Esophagus mucosa (tissue), 1 donor: ENCODE measurements at places on chromosomes 11 and 22. TPM values are rescaled to one million over a fixed set of nuclear protein-coding genes. Genes with fewer than 3 reads are reported as not detected.
A peak's percentile ranks its signal among the peaks of the same experiment; 100 is the strongest.

DNA sequence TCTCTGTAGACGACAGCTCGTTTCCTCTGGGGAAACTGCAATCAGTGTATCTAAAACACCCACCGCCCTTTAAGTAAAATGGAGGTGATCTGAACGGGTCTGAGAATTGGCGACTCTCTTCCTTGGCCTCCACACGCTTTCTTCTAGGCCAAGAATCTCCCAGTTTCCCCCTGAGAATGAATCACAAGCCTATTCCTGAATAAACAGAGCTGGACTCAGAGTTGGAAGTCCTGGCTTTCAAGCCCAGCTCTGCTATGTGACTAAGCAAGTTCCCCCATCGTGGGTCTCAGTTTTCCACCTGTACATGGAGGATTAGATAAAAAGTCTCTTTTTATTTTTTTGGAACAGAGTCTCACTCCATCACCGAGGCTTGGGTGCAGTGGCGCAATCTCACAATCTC is 200.4 kb downstream of the MN1 start:
- ATAC-seq, result no peak

DNA sequence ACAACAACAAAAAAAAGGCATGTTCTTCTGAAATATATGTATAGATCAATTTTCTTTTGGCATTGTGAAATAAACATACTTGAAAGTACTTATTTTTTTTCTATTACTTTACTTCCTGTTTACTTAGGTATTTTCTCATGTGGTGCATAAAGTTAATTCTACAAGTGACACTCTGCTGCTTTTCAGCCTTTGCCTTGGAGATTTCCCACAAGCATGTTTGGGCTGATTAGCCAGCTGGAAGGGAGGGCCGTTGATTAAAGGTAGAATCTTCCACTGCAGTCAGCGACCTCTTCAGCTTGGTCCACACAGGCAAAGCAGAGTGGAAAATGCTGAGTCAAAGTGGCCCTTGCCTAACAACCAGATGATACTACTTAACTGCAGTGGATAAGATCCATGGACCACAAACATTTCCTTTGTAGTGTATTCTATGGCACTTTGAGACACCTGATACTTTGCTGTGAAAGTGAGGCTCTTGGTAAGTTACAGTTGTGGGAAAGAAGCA is 176.0 kb downstream of the ARHGAP42 start:
- no peak for ATAC-seq

GRCh38 chr11:83717537-83717936 is 431.4 kb upstream of the CCDC90B start:
- ATAC-seq, result no peak

- no peak for ATAC-seq
Measured at GRCh38 chr11:1485504-1485885, 1.1 kb downstream of the MOB2 start.

Gene HEPHL1
- 13.0 TPM for total RNA-seq

DNA sequence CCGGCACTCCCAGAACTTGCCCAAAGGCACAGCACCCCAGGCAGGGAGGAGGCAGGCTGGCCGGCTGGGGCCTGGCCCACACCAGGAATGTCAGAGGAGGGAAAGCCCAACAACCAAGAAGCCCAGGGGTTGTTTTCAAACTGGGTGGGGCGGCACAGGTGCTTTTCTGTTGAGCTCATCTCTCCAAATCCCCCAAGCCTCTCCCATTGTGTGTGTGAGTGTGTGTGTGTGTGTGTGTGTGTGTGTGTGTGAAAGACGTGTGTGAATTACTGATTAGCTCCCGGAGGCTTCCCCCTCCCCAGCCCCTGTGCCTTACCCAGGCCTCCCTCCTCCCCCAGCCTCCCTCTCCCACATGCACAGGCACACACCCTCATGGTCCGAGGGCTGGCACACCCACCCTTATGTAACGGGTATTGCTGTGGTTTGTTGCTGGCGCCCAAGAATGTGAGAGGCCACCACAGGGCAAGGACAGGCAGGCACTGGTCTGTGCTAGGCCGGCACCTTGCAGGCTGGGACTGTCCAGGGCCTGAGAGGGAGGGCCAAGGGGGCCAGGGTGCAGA is 15.9 kb downstream of the TRIM29 start:
- ATAC-seq, result peak; percentile 54

Gene GSTT2
- 1.1 TPM for total RNA-seq

Gene ENTHD1
- not detected for total RNA-seq

DNA sequence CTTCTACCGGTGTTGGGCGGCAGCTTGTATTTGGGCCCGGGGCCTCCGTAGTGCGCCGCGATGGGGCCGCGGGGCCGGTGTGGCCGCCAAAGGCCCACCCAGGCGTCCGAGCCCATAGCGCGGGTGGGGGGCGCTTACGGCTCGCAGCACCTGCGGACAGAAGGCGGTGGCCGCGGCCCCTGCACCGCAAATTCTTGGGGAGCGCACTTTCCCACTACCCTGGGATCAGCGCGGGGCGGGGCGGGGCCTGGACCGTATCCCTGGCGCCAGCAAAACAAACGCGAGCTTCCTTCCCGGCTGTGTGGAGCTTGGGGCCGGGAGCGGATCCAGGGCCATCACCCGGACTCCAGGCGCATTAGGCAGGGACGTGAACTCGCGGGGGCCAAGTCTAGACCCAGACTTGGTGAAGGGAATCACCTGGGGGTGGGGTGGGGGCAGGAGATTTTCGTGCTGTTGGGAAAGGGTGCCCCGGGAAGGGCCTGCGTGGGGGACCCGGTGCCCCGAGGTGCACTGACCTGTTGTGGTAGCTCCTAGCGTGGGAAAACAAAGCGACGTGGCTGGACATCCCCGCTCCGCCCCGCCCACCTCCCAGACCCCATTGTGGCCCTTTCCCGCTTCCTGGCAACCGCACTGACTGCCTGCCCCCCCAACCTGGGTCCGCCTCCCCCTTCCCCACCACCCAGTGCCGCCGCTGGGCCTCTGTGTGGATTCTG is 2.3 kb upstream of the TYMP start:
- ATAC-seq, result peak; percentile 41

DNA sequence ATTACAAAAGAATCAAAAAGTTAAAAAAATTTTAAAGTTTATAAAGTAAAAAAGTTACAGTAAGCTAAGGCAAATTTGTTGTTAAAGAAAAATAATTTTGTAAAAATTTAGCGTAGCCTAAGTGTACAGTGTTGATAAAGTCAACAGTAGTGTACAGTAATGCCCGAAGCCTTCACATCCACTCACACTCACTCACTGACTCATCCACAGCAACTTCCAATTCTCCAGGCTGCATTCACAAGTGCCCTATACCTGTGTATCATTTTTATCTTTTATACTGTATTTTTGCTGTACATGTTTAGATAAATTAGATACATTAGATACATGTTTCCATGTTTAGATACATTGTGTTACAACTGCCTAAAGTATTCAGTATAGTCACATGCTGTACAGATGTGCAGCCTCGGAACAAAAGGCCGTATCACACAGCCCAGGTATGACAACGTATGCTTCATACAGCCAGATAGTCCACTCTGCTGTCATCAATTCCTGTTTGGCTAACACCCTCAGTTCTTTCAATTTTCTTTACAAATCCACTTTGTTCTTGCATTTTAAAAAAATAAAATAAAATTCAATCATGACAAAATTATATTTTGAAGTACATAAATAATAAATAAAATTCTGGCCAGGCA is 80.7 kb downstream of the RBFOX2 start:
- no peak for ATAC-seq

DNA sequence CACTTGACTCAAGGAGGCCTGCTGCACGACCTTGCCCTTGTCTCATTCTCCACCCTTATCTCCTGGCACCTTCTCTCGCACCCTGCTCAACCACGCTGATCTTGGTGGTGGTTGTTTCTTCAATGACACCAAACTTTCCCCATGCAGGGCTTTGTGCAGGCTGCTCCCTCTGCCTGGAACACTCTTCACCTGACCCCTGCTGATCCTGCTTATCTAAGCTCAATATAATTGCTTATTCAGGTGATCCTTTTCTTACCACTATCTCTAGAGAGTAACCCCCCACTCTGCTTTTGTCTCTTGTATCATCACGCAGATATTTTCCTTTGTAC is 604.4 kb downstream of the BUD13 start:
- no peak for ATAC-seq

DNA sequence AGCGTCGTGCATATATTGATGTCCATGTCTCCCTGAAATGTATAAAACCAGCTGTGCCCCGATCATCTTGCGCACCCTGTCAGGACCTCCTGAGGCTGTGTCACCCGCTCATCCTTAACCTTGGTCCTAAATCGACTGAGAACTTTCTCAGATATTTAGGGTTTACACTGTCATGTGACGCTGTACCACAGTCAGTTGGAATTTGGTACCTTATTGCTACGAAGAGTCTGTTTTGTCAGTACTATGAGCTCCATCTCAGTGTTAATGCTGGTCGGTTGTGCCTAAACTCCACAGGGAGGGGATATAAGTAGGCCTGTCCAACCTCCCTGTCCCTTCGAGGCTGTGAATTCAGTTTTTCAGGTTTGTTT is 1.8 kb upstream of the IFITM2 start:
- ATAC-seq, result no peak

GRCh38 chr11:13303668-13304649 is 26.4 kb downstream of the BMAL1 start:
- ATAC-seq, result no peak

Gene YAP1
- 95.2 TPM for total RNA-seq

Gene KRTAP5-11
- not detected for total RNA-seq

- peak; percentile 8 for ATAC-seq
Measured at GRCh38 chr22:39264349-39265038, 19.7 kb upstream of the PDGFB start.

- no peak for ATAC-seq
Measured at GRCh38 chr11:80815752-80816453, 1375.1 kb upstream of the TENM4 start.

Gene MAP6
- total RNA-seq, result 0.32 TPM

- no peak for ATAC-seq
Measured at GRCh38 chr11:127217452-127218274, 217.1 kb upstream of the KIRREL3 start.

DNA sequence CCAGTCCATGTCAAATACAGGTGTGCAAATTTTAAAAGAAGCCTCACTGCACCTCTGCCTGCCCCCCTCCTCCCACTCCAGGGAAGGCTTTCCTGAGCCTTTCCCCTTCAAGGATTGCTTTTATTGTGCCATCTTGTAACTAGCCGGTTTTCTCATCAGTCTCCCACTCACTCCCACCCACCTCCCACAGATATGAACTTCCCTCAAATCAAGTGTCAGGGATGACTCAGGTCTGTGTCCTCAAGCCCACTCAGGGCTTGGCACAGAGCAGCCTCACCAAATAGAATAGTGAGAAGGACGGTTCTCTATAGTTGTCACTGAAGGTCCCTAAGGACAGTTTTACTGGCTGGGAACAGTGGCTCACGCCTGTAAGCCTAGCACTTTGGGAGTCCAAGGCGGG is 43.0 kb downstream of the THAP12 start:
- ATAC-seq, result no peak

Gene RIMBP3C
- total RNA-seq, result 0.04 TPM

DNA sequence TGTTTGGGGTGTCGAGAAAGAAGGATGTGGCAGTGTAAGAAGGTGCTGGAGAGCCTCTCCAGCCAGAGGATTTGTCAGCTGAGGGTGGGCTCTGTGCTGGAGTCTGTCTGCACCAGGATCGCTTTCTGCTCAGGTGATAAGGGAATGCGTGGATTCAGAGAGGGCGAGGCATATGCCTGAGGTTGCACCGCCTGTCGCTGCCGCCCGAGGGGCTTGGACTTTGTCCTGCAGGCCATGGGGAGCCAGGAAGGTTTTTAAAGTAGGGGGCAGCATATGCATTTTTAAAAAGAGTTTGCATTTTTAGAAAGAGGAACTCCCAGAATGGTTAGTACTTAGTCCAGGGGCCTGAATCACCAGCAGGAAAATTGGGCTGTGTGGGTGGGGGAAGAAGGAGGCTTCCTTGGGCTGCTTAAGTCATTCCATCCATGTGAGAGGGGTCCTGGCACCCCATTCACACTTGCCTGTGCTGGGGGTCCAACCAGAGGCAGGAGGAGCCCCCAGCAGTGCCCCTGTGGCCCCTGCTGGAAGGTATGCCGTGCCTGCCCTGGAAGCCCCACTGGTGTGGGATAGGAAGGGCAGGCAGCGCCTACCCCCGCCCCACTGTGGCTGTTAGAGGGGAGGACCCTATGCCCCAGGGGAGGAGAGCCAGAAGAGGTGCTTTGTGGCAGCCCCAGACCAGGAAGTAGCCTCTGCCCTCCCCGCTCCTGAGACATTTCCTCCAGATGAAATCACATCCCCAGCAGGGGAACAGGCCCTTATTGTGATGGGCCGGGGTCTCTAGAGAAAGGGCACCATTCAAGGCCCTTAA is 35.8 kb upstream of the MYRF start:
- ATAC-seq, result no peak

GRCh38 chr22:17315310-17315709 is 54.0 kb upstream of the CECR2 start:
- ATAC-seq, result no peak

- no peak for ATAC-seq
Measured at GRCh38 chr11:27582621-27583020, 76.1 kb upstream of the LIN7C start.

DNA sequence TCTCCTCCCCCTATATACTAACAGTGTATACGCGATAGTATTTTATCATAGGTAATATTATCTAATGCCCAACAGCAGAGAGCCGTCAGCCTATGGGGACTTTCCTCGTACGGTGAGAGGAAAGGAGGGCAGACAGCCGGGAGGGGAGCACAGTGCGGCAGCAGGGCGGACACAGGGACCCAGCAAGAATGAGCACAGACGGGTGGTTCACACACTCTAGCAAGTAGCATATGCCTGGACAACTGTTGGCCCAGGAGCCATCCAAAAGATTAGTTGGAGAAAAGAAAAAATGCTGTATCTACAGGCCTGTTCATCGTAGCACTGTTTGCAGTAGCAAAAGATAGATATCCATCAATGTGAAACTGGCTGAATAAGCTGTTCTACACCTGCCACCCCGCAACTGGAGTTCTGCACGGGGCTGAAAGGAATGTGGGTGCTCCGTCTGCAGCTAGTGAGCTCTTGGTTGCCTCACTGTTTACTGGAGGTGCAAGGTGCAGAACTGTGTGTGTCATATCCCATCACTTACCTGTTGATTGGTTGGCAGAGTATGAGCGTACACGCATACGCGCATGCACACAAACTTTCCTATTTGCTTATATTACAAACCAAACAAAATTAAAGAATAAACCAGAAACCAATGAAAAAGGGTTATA is 324.3 kb downstream of the TBC1D22A start:
- ATAC-seq, result peak; percentile 24

- peak; percentile 16 for ATAC-seq
Measured at GRCh38 chr11:10931761-10932670, 74.2 kb upstream of the ZBED5 start.
